Bone marrow (tissue), 2 donors: ENCODE measurements at places on chromosomes 6 and 20.

DNA sequence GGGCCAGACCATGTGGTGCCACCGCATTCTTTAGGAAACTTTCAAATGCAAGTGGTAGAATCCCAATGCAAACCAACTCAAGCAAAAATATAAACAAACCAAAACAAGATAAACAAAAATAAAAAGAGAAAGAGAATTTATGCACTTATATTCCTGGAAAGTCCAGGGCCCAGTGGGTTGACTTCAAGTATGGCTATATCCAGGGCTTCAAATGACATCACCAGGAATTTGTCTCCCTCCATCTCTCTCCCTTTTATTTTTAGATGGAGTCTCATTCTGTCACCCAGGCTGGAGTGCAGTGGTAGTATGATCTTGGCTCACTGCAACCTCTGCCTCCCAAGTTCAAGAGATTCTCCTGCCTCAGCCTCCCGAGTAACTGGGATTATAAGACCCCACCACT lies 56.1 kb upstream of the PNRC1 start:
- no peak for DNase-seq

- peak; percentile 7 for DNase-seq
These were observed 2.5 kb upstream of the HEY2 start for GRCh38 chr6:125746731-125747588.

GRCh38 chr6:96016334-96017069 lies 728 bp downstream of the FUT9 start:
- DNase-seq, result no peak

- DNase-seq, result no peak
These were observed 121.9 kb upstream of the SULF2 start for GRCh38 chr20:47907031-47907675.

DNA sequence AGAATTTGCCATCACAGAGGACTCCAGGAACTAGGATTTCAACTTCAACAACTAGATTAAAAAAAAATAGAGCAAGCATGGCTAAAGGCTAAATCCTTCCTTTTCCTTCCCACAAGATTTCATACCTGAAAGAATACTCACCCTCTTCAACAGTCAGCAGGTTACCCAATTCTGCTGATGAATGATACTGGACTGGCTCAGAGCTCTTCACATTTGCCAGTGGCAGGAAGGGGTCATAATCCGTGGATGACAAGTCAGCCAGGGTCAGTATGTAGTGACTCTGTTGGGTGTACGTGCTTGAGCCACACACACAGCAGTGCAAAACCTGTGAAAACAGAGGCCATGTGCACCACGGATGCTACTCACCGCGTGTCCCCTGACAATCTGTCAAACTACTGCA lies 152.9 kb downstream of the INSM1 start:
- DNase-seq, result no peak

DNA sequence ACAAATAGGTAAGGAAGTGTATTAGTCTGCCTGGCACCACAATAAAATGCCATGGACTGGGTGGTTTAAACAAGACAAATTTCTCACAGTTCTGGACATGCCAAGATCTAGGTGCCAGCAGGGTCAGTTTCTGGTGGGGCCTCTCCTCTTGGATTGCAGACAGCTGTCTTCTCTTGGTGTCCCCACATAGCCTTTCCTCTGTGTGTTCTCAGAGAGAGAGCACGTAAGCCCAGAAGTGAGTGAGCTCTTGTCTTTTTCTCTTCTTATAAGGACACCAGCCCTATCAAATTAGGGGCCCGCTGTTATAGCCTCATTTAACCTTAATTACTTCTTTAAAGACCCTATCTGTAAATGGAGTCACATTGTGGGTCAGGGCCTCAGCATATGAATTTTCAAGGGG lies 28.3 kb downstream of the SMPDL3A start:
- no peak for DNase-seq

DNA sequence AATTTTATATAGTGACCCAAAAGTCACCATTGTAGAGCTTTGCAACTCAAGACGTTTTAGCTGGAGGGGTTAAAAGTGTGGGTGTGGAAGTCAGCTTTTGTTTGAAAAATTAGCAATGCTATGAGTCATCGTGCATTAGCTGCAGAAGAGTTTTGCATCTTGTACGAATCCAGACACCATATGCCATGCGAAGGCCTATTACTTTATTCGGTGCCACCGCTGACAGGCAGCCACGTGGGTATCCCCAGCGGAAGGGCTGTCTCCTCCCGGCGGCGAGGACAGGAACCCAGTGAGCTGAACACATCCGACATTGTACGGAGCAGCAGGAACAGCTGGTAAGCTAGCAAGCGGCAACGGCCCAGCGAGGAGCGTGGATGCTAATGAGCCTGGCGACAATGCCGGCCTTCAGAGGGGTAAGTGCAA lies 84.4 kb downstream of the INSM1 start:
- DNase-seq, result peak; percentile 16

GRCh38 chr6:142446576-142446975 lies 144.8 kb downstream of the ADGRG6 start:
- DNase-seq, result no peak
